ENCODE measurements at places on chromosomes 2 and 18. TPM values are rescaled to one million over a fixed set of nuclear protein-coding genes. Genes with fewer than 3 reads are reported as not detected.
A peak's percentile ranks its signal among the peaks of the same experiment; 100 is the strongest.

The HK2 gene
- total RNA-seq = 53.5 TPM

DNA sequence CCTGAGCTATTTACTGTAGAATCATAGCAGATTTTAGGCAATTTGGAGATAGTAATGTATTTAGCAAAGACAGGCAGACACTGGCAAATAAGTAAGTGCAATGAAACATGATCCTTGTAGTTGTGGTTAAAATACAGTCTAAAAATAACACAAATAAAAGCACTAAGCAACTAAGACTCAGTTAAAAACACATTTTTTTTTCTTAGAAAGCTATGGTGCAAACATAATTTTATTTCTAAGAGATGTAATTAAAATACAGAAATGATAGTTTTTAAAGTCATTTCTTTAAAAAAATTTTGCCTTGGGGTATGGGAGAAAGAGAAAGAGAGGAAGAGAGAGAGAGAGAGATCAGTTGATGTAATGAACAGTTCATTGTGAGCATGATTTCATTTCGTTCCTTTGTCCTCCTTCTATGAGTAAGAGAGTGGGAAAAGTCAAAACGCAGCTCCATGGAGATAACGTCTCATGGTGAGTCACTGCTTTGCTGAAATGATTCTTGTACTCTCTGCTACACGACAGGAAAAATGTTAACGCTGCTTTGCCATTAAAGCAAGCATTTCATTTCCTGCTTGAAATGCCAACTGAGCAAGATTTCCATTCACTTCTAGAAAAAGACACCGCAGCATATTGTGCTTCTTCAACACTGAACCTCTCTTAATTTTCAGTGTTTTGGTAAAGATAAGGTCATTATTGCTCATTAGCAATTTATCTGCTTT, 61.3 kb upstream of the PGAP1 start:
- H3K27me3 ChIP-seq = no peaks in the 10 kb centered on the region
- DNase-seq = peak; percentile 61
- H3K36me3 ChIP-seq = peaks cover 45% of the 10 kb centered on the region
- H3K4me3 ChIP-seq = peak overlapping the region; percentile 7
- H3K4me1 ChIP-seq = peaks cover 61% of the 10 kb centered on the region

- no peak overlapping the region for H3K4me3 ChIP-seq
- no peaks in the 10 kb centered on the region for H3K4me1 ChIP-seq
- no peaks in the 10 kb centered on the region for H3K27me3 ChIP-seq
- no peak for DNase-seq
Observed at GRCh38 chr18:6711467-6711866, 18.0 kb upstream of the ARHGAP28 start.

The TXNDC2 gene
- not detected for total RNA-seq

The ITGA4 gene
- 46.5 TPM for total RNA-seq

The SP140 gene
- total RNA-seq = 150 TPM

DNA sequence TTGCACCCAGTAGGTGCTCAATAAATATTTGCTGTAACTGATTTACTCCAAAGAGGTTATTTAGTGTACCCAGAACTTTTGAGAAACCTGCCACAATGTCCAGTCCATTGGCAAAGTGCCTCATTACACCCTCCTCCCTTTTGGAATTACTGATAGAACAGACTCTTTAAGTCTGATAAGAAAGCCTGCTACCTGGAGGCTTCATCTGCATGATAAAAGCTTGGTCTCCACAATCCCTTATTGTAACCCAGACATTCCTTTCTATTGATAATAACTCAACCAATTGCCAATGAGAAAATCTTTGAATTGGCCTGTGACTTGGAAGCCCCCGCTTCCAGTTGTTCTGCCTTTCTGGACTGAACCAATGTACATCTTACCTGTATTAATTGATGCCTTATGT, 281.2 kb upstream of the FBXO11 start:
- no peaks in the 10 kb centered on the region for H3K4me1 ChIP-seq
- no peak for DNase-seq
- H3K36me3 ChIP-seq = no peaks in the 10 kb centered on the region
- H3K4me3 ChIP-seq = no peak overlapping the region

The DLGAP1 gene
- 1.0 TPM for total RNA-seq

GRCh38 chr18:74019864-74020263, 127.8 kb downstream of the FBXO15 start:
- no peaks in the 10 kb centered on the region for H3K36me3 ChIP-seq
- peaks cover 13% of the 10 kb centered on the region for H3K27me3 ChIP-seq
- H3K27ac ChIP-seq = no peak overlapping the region

DNA sequence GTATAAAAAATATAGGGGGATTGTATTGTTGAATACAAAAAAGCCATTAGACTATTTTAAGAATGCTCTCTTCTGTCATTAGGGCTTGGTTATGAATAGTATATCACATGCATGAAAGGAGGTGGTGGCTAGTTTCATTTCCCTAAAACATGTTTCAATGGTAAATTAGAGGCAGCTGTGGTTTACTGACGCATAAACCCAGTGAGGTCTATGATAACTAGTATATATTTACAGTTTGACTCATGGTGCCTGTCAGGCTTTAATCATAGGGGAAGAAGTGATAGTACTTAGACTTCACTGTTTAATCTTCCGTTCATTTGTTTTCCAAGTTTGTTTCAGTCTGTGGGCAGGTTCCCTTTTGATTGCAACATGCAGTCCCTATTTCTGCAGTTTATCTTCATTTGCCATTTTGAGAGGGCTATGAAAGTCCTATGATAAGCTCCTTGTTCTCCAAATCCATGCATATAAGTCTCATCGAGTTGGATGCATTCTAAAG, 55.1 kb upstream of the MAP4K3 start:
- no peak overlapping the region for H3K27ac ChIP-seq
- peaks cover 41% of the 10 kb centered on the region for H3K4me1 ChIP-seq
- peaks cover 4% of the 10 kb centered on the region for H3K36me3 ChIP-seq
- peaks cover 7% of the 10 kb centered on the region for H3K27me3 ChIP-seq
- no peak overlapping the region for H3K4me3 ChIP-seq

DNA sequence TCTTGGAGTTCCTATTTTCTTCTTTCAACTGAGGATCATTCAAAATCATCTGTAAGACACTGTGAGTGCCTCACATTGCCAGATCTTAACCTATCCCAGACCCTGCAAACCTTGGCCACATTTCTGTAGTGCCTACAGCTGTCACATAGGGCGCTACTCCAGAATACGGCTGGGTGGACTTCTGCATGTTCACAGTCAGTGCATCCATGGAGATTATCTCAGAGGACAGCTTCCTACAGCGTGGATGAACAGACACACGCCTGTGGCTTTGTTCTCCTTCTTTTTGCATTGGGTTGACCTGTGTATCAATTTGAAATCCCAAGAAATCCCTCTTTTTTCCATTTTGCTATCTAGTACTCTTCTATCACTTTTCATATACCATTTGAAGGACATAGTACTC, 1.9 kb upstream of the KLHL29 start:
- peaks cover 41% of the 10 kb centered on the region for H3K27me3 ChIP-seq
- no peak overlapping the region for H3K27ac ChIP-seq
- H3K4me1 ChIP-seq = peaks cover 27% of the 10 kb centered on the region

The CYP1B1 gene
- 3.3 TPM for total RNA-seq

GRCh38 chr2:125364192-125364983, 1291.6 kb upstream of the GYPC start:
- no peaks in the 10 kb centered on the region for H3K36me3 ChIP-seq
- no peaks in the 10 kb centered on the region for H3K27me3 ChIP-seq

GRCh38 chr18:27769152-27769551, 407.8 kb downstream of the CDH2 start:
- DNase-seq = no peak
- no peak overlapping the region for H3K27ac ChIP-seq
- H3K4me3 ChIP-seq = no peak overlapping the region
- no peaks in the 10 kb centered on the region for H3K27me3 ChIP-seq
- no peaks in the 10 kb centered on the region for H3K4me1 ChIP-seq

The LCLAT1 gene
- total RNA-seq = 21.5 TPM

DNA sequence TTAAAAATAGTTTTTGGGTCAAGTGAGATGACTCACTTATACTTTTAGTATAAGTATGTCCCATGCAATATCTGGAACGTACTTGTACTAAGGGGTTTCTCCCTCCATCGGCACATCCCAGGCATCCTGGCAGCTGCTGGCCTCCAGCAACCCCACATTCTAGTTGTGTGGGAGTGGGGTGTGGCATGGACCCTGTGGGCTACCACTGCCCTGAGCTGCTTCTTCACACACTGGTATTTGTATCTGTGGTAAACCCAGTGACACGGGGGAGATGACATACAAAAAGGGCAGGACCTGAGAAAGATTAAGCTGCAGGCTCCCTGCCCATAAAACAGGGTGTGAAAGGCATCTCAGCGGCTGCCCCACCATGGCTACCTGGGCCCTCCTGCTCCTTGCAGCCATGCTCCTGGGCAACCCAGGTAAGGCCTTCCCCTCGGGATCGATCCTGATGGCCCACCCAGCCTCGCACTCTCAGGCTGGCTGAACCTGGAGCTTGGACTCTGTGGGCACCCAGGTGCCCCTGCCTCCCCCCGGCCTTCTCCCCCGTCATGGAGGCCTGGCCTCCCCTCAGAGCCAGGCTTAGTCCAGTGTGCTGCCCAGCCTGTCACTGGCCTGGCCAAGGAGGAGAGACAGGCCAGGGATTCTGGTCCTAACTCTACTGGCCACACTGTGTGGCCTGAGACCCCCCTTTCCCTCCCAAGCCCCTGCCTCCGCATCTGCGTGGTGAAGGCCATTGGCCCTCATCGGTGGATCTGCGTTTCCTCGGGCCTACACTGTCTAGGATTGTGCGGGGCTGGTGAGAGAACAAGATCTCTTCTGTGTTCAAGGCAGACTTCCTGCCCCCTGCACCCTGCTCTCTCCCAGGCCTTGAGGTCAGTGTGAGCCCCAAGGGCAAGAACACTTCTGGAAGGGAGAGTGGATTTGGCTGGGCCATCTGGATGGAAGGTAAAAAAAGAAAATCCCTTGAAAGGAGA, at the start of gene GNLY:
Gene GNLY (plus strand): TSS at position 307 of the 974 bp plus-strand sequence. CDS start 61 bp downstream, at position 368.
- H3K36me3 ChIP-seq = no peaks in the 10 kb centered on the region
- no peak within 1 kb of the TSS for H3K4me3 ChIP-seq
- no peak within 1 kb of the TSS for H3K27ac ChIP-seq
- DNase-seq = no peak
- H3K4me1 ChIP-seq = no peaks in the 10 kb centered on the region

The CENPA gene
- 36.7 TPM for total RNA-seq

The PLGLB1 gene
- total RNA-seq = 0.48 TPM

GRCh38 chr18:25093141-25093540, 258.8 kb downstream of the ZNF521 start:
- H3K27me3 ChIP-seq = no peaks in the 10 kb centered on the region
- no peak overlapping the region for H3K27ac ChIP-seq
- H3K4me1 ChIP-seq = no peaks in the 10 kb centered on the region
- no peaks in the 10 kb centered on the region for H3K36me3 ChIP-seq
- H3K4me3 ChIP-seq = no peak overlapping the region
- no peak for DNase-seq

DNA sequence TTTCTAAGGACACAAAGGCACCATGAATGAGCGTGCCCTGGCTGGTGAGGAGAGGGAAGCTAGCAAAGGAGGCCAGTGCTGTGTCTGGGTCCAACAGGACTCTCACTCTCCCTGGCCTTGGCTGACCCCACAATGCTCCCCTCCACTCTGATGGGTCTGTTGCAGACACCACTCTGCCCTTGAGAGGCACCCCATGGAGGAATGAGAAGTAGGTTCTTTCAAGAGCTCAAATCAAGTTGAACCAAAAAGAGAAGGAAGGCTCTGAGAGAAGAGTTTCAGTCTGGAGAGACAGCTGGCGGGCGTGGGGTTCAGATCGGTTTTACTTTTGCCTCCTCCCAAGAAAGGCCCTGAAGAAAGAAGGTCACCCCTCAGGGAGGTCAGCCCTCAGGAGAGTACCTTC, 18.4 kb downstream of the TMEM247 start:
- no peaks in the 10 kb centered on the region for H3K36me3 ChIP-seq
- no peaks in the 10 kb centered on the region for H3K27me3 ChIP-seq
- DNase-seq = no peak
- H3K27ac ChIP-seq = no peak overlapping the region

DNA sequence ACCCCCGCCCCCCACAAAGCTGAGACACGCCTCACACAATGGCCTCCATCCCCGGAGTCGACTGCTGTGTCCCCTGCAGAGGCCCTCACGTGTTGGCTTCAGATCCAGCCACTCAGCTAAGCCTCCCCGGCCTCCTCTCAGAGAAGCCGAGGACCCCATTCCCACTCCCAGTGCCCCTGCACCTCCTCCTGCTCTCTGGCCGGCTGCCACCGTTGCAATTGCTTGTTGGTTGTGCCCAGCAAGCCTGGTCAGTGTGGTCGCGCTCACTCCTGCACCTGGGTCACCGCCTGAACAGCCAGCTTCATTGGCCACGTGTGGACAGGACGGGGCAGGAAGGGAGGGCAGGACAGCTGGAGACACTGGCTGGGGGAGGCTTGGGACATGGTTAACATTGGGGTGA, 191.5 kb upstream of the SALL3 start:
- no peak for DNase-seq
- no peaks in the 10 kb centered on the region for H3K4me1 ChIP-seq
- no peaks in the 10 kb centered on the region for H3K36me3 ChIP-seq
- H3K4me3 ChIP-seq = no peak overlapping the region

GRCh38 chr2:67663776-67664175, 266.6 kb downstream of the ETAA1 start:
- no peak overlapping the region for H3K27ac ChIP-seq
- no peak overlapping the region for H3K4me3 ChIP-seq
- no peaks in the 10 kb centered on the region for H3K27me3 ChIP-seq

DNA sequence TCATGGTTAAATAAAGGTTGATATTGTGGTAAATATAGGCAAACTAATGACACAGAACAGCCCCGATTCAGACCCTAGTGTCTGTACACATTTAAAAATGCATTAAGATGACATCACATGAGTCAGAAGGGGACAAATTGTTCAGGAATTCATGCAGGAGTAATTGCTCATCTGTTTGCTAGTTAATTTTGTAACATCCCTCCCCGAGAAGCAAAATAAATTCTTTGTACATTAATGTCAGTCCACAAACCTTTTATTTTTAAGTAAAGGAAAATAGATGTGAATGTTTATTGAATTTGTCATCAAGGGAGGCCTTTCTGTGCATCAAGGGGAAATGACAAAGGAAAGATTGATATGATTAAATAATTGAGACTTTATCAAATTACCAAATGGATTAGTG, 69.9 kb downstream of the SH3BP4 start:
- no peak overlapping the region for H3K4me3 ChIP-seq
- DNase-seq = no peak
- H3K4me1 ChIP-seq = no peaks in the 10 kb centered on the region
- H3K36me3 ChIP-seq = no peaks in the 10 kb centered on the region

The HSBP1L1 gene
- 8.5 TPM for total RNA-seq

DNA sequence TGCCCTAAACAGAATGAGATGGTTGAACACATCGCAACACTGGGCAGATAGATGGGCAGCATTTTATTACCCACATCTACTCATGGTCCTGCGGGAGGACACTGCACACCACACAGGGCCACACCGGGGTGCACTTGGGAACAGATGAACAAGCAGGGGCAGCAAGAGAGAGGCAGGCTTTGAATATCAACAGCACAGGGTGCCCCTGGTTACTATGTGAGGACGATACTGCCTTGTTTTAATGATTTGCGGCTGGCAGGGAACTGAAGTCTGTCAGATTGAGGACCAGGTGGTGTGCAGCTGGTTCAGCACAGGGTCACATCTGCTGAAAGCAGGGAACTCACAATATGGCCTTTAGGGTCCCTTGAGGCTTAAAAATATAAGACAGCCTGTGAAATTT, 195.7 kb downstream of the PIEZO2 start:
- no peaks in the 10 kb centered on the region for H3K36me3 ChIP-seq
- H3K27ac ChIP-seq = no peak overlapping the region

The C1GALT1C1L gene
- total RNA-seq = not detected

GRCh38 chr2:115071534-115071933, 629.1 kb downstream of the DPP10 start:
- H3K27me3 ChIP-seq = no peaks in the 10 kb centered on the region
- H3K4me3 ChIP-seq = no peak overlapping the region
- H3K27ac ChIP-seq = no peak overlapping the region
- no peak for DNase-seq
- no peaks in the 10 kb centered on the region for H3K4me1 ChIP-seq

Measured in activated CD4-positive, alpha-beta memory T cell treated with anti-CD3 and anti-CD28 coated beads for 36 hours (primary cell).